EH (cell line): ENCODE measurements at places on chromosomes 1 and 21.
A peak's percentile ranks its signal among the peaks of the same experiment; 100 is the strongest.

DNA sequence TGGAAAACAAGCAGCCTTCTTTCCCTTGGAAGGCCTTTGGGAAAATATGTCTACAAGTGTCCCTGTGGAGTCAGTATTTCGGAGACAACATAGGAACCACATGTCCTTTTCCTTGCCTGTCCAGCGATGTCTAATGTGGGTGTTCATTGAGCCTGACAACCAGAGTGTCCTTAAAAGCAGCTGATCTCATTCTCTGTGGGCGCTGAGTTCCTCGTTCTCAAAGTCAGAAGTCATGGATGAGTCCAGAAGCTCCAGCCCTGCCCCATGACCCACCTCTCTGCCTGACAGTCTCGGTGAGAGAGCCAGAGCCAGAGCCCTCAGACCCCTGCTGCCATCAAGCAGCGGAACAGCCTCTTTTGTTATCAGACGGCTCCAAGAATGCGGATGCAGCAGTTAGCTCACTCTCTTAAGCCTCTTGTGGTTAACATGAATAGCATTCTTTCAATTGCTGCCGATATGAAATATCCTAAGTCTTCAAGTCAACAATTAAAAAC lies 329.2 kb downstream of the TGFB2 start:
- DNase-seq = peak; percentile 87

DNA sequence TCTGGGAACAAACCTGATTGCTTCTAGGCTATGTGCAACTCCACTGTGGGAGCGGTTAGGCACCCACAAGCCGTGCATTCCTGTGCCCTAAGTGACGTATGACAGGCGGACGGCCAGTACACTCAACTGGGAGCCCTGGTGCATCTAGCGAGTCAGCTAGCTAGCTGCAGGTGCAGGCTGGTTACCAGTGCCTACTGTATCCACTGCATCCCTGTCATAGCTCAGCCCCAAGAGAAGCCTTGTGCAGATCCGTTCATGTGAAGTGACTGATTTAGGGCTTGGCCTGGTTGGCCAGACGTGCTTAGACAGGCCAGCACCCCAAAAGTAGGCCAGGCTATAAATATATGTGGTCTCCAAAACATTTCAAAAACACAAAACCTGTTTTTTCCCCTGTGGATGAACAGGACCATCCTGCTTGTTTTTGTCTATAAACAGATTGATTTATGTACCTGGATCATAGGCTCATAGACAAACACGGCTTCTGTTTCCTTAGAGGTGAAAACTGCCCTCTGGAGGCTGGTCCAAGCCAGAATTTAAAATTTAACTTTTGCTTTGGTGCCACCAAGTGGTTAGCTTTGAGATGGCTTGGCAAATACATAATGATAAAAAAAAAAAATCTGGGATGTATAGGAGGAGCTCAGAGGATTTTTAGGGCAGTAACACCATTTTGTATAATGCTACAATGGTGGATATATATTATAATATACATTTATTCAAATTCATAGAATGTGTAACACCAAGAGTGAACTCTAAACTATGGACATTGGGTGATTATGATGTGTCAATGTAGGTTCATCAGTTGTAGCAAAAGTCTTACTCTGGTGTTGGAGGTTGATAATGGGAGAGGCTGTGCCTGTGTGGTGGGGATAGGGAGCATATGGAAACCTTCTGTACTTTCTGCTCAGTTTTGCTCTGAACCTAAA lies 68.5 kb downstream of the GIPC2 start:
- peak; percentile 80 for DNase-seq

- peak; percentile 56 for DNase-seq
Measured at GRCh38 chr1:15332525-15332924, 77.2 kb upstream of the EFHD2 start.

- DNase-seq = peak; percentile 64
Measured at GRCh38 chr1:117814856-117815797, 114.3 kb downstream of the GDAP2 start.

DNA sequence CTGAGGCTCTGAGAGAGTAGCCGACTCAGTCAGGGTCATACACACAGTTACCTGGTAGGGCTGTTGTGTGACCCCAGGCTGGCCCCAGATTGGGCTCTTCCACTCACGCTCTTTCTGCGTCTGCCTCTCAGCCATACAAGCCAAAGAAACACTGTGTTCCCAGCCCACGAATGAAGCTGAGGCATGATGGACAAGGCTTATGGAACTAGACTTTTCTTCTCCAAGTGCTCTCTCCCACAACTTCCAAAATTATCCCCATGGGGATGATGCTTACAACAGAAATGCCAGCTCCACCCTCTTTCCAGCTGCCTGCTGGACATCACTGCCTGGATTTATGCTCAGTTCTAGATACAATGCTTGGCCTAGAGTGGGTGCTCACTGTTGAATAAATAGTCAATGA lies 102.8 kb upstream of the JUN start:
- no peak for DNase-seq

- DNase-seq = no peak
Measured at GRCh38 chr1:4422504-4423289, 231.7 kb upstream of the AJAP1 start.

- no peak for DNase-seq
Measured at GRCh38 chr1:11527541-11528452, 48.8 kb downstream of the DISP3 start.

GRCh38 chr21:26226724-26227123 lies 56.2 kb upstream of the APP start:
- DNase-seq = no peak

GRCh38 chr1:232562855-232563510 lies 67.0 kb downstream of the SIPA1L2 start:
- no peak for DNase-seq
